ENCODE measurements at places on chromosomes 6 and 20.

DNA sequence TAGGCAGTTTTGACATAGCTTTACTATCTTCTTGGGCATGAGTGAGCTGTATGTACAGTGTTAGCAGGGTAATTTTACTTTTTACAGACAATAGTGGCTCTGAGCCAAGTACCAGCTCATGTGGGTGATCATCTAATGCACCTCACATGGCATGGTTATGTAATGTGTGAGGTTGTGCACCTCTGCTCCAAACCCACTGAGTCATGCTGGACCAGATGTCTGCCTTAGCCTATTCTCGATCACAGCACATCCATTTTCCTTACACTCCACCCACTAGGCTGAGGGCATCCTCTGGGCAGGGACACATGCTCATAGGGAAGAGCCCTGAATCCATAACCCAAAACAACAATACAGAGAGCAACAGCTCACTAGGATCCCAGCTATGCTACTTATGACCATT lies 71.6 kb upstream of the FBXL4 start:
- no peak for DNase-seq

DNA sequence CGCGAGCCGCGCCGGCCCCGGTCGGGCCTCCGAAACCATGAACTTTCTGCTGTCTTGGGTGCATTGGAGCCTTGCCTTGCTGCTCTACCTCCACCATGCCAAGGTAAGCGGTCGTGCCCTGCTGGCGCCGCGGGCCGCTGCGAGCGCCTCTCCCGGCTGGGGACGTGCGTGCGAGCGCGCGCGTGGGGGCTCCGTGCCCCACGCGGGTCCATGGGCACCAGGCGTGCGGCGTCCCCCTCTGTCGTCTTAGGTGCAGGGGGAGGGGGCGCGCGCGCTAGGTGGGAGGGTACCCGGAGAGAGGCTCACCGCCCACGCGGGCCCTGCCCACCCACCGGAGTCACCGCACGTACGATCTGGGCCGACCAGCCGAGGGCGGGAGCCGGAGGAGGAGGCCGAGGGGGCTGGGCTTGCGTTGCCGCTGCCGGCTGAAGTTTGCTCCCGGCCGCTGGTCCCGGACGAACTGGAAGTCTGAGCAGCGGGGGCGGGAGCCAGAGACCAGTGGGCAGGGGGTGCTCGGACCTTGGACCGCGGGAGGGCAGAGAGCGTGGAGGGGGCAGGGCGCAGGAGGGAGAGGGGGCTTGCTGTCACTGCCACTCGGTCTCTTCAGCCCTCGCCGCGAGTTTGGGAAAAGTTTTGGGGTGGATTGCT lies 1.3 kb downstream of the VEGFA start:
- DNase-seq, result peak; percentile 43

- DNase-seq, result no peak
Observed at GRCh38 chr6:154239392-154239791, 117.2 kb downstream of the IPCEF1 start.

- no peak for DNase-seq
Observed at GRCh38 chr6:138691595-138692057, 81.9 kb upstream of the CCDC28A start.

- DNase-seq, result no peak
Observed at GRCh38 chr6:79515436-79515835, 21.8 kb downstream of the LCA5 start.

- no peak for DNase-seq
Observed at GRCh38 chr20:13865791-13866351, 81.0 kb downstream of the NDUFAF5 start.

DNA sequence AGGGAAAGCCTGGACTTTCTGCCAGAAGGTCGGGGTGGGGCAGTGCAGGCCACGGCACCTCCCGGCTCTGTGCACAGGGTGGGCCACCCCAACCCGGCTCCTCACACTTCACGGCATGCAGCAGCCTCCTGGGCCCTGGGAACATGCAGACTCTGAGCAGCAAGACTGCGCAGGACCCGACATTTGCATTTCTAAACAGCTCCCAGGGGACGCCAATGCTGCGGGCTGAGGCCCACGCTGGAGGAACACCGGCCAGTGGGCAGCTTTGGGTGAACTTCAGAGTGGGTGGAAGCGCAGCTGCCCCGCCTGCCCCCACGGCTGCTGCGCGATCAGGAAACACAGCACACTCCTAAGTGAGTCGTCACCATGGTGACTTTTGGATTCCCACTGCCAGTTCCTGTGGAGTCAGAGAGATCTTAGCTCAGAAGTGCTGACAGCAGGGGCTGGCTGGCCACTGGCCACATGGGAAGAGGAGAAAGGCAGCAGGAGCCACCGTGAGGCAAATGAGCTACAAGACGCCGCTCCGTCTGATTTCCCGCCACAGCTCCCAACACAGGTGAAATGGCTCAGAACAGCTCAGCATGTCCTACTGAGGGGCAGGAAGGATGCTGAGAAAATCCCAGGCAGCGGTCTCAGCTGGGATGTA lies 52.1 kb downstream of the RNASET2 start:
- DNase-seq, result no peak

DNA sequence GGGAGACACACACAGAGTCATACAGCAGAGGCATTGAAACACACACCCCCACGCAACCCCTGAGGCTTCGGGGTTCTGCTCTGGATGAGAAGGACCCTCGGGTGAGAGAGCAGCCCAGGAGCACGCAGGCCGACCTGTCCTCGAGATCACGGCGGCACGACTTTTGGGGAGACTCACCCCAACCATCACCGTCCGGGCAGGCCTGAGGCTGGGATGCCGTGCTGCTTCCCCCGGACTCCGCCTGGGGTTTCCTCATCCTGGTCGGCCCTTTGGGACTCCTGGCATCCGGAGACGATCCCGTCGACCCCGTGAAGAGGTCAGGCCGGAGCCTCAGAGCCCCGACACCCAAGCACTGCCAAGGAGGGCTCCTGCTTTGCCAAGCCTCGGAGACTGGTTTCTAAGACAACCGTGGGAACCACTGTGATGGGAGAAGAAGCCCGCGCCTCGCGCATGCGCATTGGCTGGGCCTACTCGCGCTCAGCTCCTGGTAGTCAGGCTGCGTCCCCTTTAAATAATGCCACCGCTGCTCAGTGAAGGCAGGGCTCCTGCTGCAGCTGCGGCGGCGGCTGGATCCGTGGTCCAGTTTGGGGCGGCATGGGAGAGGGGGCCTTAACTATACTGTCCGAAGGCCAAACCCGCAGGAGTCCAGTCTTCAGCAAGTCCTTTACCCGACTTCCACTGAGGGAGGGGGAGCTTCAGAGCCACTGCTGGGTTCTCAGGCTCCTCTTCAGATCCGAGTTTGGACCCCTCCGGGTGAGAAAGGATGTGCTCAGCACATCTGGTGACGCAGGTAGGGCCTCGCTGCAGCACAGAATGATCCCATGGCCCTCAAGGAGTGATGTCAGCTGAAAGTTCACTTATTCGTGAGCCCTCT lies 171.4 kb upstream of the ZNF337 start:
- DNase-seq, result peak; percentile 59

DNA sequence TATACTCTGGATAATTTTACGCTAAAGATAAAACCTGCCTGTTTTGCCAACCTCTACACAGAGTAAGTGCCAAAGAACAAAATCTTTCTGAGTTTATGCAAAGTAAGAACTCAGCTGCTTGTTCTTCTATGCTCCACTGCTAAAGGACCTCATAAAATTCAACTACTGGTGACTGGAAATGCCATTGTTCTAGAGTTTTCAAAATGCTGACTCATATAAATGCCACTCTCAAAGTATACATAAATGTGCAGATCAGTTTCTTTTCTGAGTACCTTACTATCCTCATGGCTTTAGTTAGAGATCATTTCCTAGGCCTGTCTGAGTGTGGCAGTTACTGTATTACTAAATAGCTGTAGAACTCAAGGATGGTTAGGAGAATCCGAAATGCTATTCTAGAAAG lies 45.6 kb downstream of the LYRM4 start:
- no peak for DNase-seq

DNA sequence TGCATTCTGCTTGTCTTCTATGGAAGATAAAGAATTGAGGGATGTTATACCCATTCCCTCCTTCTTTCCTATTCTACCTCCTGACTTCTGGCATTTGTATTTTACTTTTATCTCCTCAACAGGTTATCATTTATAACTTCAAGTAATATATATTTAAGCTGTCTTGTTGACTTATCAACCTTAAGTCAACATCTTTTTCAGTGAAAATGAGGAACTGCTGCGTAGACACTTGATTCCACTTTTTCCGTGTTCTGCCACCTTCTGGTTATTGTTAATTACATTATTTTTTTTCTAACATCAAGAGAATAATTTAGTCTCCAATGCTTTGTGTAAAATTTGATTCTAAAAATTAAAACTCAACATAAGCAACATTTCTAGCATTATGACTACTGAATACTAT lies 107.5 kb downstream of the PRKN start:
- no peak for DNase-seq

- no peak for DNase-seq
Observed at GRCh38 chr6:83132121-83132520, 60.9 kb downstream of the PGM3 start.
